ENCODE measurements at places on chromosomes 11 and 22. TPM values are rescaled to one million over a fixed set of nuclear protein-coding genes. Genes with fewer than 3 reads are reported as not detected.

RAB38 gene
- total RNA-seq, result 18.7 TPM

ARSA gene
- total RNA-seq, result 10.3 TPM

OR52E8 gene
- total RNA-seq, result not detected

OR6A2 gene
- 0.33 TPM for total RNA-seq

GRCh38 chr11:11090495-11090894 is 232.6 kb upstream of the ZBED5 start:
- no peak for DNase-seq

DNA sequence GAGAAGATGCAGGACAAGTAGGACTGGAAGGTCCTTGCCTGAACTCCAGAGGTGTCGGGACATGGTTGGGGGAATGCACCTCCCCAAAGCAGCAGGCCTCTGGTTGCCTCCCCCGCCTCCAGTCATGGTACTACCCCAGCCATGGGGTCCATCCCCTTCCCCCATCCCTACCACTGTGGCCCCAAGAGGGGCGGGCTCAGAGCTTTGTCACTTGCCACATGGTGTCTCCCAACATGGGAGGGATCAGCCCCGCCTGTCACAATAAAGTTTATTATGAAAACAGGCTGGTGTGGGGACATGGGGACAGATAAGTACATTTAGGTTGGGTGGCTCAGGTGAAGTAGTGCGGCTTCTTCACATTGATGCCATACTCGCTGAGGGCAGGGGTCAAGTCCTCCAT is 1.4 kb downstream of the TAF10 start:
- peak; percentile 26 for DNase-seq

DNA sequence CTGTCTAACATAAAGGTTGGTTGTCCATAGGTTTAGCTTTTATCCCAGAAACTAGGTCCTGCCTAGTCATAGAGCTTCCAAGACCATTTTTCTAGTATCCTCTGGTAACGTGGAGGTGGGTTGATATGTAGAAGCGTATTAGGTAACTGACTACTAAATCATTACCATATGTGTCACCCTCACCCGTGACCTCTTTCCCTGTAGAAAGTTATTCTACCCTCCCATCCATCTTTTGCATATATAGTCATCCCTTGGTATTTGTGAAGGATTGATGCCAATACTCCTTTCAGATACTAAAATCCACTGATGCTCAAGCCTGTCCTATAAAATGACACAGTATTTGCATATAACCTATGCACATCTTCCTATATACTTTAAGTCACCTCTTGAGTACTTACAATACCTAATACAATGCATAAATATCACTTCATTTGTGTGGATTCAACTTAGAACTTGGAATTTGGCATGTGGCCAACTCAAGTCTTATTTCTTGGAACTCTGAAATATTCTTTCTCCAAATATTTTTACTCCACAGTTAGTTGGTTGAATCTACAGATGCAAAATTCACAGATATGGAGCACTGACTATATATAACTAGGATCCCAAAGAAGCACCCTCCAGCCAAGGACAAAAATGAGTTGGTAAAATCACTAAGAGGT is 497.0 kb upstream of the TENM4 start:
- DNase-seq, result no peak

GRCh38 chr11:86456075-86456939 is 81.6 kb downstream of the CCDC81 start:
- peak; percentile 87 for DNase-seq

- DNase-seq, result peak; percentile 28
These were observed 32.5 kb upstream of the GRAMD4 start for GRCh38 chr22:46587492-46588278.

DNA sequence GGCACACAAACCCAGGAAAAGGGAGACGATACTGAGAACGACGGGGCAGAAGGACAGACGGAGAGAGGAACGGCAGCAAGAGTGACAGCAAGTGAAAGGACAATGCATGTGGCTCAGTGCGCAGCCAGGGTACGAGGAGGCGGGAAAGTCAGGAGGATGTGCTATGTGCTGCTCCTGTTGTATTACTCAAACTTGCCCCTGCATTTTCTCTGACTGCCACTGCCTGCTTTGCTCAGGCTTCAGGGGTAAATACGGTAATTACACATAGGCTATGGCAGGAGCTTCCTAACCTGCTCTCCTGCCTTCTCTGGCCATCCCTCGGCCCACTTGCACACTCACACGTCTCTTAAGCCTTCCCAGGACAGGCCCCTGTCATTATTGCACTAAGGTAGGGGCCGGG is 94.8 kb downstream of the FEZ1 start:
- no peak for DNase-seq

DNA sequence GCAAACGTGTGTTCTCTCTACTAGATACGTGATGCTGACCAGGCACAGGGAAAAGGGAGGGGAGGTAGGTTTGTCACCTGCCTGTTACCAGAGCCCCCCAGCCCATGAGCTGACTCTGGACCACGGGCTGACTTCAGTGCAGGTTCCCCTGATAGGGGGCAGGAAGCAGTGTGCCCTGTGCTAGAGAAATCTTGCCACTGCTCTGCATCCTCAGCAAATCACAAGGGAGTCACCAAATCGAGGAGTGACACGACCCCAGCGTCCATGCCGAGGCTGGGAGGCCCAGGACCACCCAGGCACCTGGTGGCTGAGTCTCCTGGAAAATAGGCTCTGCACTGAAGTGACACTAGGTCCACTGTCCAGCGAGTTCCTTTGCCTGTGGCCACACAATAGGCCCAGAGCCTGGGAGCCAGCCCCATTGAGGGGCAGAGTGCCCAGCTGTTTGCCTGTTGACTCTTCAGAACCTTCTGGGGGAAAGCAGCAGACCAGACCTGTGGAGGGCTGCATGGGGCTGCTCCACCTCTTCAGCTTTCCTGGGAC is 99.3 kb downstream of the CTTN start:
- DNase-seq, result no peak

DNA sequence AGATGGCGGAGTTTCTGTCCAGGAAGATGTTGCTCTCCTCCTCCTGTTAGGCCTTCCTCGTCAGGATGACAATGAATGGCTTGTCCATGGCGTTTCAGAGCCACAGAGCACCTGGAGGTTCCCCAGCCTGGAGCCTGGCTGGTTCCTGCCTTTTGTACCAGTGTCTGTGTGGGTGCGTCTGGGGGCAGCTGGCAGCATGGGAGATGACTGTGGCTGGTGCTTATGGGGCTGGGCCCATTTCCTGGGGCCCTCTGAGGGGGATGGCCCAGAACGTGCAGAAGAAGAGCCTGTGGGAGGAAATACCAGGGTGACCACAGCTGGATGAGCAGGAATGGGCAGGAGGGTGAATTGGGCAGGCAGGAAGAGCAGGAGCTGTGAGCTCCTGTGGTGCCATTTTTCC is 6.7 kb downstream of the SLC37A2 start:
- peak; percentile 24 for DNase-seq

GRCh38 chr22:28930357-28931007 is 47.1 kb downstream of the ZNRF3 start:
- no peak for DNase-seq

DNA sequence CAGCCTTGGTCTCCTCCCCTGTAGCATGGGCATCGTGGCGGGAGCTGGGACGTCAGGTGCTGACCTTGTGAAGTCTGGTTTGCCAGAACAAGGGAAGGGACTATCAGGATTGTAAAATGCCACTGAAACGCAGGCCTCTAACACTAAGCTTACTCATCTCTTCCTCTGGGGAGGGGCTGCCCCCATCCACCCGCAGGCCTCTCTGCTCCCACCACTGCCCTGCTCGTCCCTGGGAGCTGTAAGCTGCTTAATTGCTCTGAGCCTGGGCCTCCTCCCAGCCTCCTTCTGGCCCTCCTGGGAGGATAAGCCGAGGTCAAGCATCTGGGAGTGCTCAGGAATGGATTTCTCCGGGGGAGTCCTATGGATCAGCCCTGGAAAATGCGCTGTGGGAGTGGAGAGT is 8.4 kb downstream of the SHISAL1 start:
- no peak for DNase-seq

DNA sequence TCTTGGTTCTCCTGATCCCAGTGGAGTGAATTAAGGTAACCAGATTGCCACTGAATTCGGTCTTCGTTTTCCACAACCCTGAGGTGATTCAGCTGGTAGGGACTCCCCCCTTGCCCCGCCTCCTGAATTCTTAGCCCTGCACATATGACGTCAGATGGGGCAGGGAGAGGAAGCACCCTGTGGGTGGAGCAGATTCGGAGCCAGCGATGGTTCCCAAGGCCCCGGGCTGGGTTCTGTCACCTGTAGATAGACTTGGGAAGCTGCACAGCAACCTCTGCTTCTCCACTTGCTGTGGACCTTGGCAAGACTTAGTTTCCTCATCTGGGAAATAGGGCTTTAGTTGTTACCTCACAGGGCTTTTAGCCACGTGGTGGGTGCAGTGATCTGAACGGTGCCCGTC is 67.8 kb downstream of the CTTN start:
- no peak for DNase-seq

GRCh38 chr11:66115638-66116301 is 45.7 kb downstream of the PACS1 start:
- no peak for DNase-seq

- DNase-seq, result peak; percentile 92
These were observed at the start of gene GLB1L2 for GRCh38 chr11:134331354-134332188. Gene GLB1L2, plus strand, starts transcription at chr11:134331988. Its CDS starts 74 bp downstream, at chr11:134332062.

- no peak for DNase-seq
These were observed 908.3 kb downstream of the FAM181B start for GRCh38 chr11:81825346-81825745.

- no peak for DNase-seq
These were observed 27.2 kb downstream of the STIM1 start for GRCh38 chr11:3882655-3883054.

DNA sequence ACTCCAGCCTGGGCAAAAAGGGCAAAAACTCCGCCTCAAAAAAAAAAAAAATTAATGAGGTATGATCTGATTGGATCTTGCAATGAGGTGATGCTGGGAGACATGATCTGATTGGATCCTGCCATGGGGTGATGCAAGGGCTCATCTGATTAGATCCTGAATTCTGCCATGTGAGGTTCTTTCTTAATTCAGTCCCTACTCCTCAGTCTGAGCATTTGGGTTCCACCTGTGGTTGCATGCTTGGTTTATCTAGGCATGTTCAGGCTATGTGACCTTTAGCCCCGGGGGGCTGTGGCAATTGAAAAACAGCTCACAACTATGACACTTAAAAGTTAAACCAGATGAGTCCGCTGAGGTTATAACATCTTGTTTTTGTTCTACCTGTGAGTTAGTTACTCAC is 4.8 kb upstream of the TRIM6 start:
- DNase-seq, result no peak

GRCh38 chr11:111846636-111847035 is 24.7 kb downstream of the ALG9 start:
- DNase-seq, result no peak

DNA sequence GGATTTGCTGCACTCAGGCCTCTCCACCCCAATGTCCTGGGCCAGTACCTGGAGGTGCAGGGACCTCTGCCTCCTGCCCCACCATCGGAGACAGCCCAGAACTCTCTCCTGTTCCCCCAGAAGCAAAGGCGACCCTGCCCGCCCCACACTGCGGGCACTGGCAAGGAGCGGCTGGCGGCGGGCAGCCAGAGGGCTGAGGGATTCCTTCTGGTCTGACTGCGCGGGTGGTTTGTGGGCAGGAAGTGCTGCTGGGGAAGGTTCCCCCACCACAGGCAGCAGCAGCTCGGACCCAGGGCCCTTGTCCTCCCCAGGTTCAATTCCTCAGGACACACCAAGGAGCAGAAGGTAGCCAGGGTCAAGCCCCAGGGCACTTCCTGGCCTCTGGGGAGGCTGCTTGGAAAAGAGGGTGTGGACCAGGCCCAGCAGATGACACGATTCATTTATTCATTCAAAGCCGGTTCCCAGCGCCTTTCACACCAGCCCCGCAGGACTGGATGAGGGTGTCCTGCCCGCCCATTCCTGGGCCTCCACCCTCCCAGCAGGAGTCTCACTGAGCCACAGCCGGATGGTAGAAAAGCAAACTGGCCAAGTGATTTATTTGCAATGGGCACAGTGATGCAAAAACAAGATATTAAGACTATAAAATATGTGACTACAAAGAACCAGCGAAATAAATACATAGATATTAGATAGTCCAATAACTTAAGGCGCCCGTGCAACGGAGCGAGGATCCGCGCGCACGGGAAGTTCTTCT is 1.2 kb downstream of the PHLDA2 start:
- no peak for DNase-seq

GRCh38 chr22:30908051-30908461 is 60.5 kb downstream of the MORC2 start:
- no peak for DNase-seq

DNA sequence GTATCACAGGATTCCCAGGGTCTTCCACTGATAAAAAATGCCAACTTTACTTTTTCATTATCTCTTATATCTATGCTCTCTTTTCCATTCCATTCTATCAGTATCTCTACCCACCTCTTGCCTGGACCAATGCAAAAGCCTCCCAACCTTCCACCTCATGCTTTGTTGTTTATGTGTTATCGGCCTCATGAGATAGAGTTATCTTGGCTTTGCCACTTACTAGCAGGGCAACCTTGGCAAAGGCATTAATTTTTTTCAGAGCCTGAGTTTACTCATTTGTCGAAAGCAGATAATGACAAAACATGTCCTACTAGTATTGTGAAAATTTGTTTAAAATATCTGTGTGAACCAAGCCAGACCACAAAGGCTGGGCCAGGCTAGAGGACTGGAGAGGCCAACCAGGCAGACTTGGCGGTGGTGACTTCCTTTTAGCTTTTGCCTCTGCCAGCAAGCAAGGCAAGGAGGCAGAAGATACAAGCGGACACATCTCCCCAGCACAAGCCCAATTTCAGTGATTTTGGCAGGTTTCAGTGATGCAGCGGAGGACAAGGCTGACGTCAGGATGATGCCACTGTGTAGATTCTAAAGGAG is 106.9 kb downstream of the ADAMTS15 start:
- no peak for DNase-seq

- DNase-seq, result no peak
These were observed 59.2 kb upstream of the USP47 start for GRCh38 chr11:11782532-11783110.

DNA sequence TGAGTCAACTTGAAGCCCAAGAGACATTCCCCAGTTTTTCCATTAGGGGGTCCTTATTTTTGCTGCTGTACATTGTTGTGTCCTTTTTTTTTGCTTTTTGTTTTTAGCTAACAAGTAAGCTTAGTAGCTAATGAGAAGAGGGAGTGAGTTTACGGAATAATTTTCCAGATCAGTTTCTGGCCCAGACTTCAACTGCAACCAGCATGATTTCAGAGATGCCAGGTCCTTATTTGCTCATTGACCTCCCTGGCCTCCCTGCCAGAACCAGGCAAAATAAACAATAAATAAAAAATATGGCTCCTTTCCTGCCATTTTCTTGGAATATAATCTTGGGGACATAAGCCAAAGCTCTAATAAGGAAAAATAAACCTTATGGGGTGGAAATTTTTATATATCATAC is 185.9 kb downstream of the FAT3 start:
- no peak for DNase-seq

GRCh38 chr11:59335001-59335400 is 23.7 kb upstream of the OR5AN1 start:
- DNase-seq, result no peak

Measured in H9 (cell line).